ENCODE measurements at places on chromosomes 16 and 17. TPM values are rescaled to one million over a fixed set of nuclear protein-coding genes. Genes with fewer than 3 reads are reported as not detected.

The USP43 gene
- 4.0 TPM for total RNA-seq

The KRT25 gene
- total RNA-seq = not detected

The CBFA2T3 gene
- 0.86 TPM for total RNA-seq

The ERN2 gene
- not detected for total RNA-seq

The OR1A1 gene
- not detected for total RNA-seq

The SOST gene
- total RNA-seq = not detected

The CD79B gene
- 0.16 TPM for total RNA-seq

The C16orf86 gene
- total RNA-seq = not detected

The TBC1D3C gene
- not detected for total RNA-seq
